Left renal pelvis (tissue), 4 donors: ENCODE measurements at places on chromosomes 12 and 14. TPM values are rescaled to one million over a fixed set of nuclear protein-coding genes. Genes with fewer than 3 reads are reported as not detected.

DNA sequence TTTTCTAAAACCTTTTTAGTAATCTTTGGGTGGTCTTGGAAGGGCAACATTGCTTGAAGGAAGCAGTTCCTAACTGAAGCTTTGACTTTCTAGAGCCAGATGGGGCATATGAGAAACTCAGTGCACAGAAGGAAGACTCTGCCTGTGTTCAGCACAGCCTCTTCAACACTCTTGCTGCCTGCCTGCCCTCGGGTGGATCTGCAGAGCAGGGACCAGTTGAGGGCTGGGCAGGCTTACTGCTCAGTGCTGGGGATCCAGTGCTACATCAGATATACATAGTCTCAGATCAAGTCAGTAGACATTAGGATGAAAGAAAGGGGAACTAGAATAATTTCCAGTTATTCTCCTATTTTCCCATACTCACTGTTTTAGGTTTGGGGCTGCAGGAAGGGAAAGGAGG, 29.5 kb upstream of the TMX1 start:
- DNase-seq = no peak

DNA sequence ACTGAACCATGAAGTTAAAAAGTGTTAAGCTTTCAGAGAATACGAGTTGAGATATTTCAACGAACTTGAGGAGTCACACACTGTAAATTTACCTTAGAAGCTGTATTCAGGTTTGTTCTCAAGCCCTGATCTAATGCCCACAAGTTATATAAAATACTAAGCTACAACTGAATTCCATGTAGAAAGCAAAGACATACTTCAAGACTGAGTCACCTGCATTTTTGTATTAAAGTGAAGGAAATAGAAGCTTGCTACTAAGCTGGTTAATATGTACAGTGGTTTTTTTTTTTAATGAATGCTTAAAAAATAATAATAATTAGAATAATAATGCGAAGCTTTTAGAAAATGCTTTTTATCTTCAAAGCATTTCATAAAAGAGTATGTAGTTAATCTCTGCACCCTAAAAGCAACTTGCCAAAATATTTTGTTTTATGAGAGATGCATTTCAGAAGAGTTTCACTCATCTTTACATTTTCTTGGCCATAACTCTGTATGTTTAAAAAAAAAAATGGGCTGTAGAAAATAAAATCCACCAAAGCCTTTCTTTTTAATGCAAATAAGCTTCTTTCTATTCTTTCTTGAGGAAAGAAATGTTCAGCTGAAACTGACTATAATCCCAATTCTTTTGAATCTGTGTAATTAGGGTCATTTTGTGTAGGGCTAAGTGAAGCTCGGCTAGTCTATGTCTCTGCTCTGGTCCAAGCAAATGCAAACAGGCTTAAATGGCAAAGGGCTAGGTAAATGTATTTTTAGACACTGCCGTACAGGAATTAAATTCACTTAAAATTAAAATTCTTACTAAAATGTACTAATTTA, 1047.5 kb upstream of the FLRT2 start:
- no peak for DNase-seq

GRCh38 chr12:117098361-117099217, 627 bp downstream of the TESC start:
- DNase-seq = no peak

- DNase-seq = no peak
Measured at GRCh38 chr14:75711796-75712211, 50.8 kb downstream of the TTLL5 start.

Gene NFATC4
- polyA plus RNA-seq = 62.1 TPM

Gene GARIN6
- polyA plus RNA-seq = not detected

DNA sequence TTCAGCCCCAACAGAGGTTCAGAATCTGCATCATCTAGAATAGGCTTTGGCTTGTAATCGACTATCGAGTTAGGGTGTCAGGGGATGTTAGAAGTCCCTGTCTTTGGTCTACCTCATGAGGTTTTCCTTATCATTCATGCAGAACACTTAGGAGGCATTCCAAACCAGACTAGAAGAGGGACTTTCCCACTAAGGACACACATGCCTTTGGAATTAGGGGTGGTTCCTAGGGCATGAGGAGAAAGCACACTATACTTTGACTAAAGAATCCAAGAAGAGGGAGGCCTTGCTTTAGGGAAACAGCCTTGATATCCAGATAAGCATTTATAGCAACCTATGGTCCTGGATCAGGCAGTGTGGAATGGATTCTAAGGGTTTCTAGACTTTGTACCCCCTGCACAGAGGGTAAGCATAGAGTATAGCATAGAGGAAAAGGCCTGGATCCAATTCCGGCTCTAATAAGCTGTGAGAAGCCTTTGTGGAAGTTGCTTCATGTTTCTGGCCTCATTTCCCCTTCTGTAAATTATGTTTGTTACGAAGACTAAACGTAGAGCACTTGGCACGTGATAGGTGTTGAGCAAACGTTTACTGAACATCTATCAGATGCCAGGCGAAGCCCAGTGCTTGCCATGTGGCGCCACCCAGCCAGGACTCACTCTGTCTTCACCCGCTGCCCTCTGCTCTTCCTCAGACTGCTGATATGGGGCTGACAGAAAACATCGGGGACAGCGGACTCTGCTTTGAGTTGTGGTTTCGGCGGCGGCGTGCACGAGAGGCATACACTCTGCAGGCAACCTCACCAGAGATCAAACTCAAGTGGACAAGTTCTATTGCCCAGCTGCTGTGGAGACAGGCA, 13.2 kb downstream of the ZNF219 start:
- no peak for DNase-seq

GRCh38 chr12:76866151-76866567, 12.7 kb downstream of the CSRP2 start:
- no peak for DNase-seq

DNA sequence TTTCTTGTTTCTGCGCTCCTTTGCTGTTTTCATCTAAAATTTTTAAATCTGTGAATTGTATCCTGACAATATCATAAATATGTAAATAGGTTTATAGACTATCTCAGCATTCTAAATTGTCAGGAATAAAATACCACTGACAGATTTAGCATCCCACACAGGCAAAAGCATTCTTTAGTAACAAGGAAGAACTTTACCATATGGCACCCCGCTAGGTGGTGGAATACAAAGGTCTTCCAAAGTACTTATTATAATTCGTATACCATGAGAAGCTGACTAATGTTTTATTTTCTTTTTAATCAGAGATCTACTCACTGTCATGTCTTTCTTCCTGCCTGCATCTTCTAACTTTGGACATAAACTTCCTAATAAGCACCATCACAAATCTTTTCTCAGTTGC, 328.8 kb upstream of the NOVA1 start:
- no peak for DNase-seq

DNA sequence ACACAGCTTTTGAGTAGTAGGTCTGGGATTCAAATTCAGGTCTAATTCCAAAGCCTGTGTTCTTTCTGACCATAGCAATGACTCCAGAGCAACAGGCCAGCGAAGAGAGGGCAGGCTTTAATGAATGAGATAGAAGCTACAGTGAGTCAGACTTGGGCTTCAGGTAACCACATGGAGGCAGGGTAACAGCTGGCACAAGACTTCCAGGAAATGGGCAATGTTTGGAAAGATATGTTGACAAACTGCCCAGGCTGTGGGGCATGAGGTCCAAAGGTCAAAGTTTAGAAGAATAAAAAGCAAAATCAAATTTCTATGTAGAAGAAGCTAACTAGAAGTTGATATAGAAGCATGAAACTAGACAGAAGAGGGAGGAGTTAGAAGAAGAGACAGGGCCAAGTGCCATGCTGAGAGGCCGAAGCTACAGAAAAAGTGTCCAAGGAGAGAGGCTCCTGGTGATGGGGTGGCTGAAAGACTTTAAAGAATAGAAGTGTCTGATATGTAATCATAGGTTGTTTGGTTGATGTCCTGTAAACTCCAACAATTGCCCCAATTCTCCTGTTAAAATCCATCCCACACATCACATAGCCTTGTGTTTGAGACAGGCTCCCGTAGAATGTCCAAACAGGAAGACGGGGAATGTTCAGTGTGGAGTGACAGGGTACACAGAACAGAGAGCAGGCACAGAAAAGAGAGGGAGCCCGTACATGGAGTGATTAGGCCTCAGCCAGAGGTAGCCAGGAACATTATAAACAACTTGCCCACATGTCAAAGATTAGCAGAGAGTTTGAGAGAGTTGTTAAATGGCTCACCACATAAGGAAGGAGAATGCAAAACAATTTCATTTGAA, 384.7 kb downstream of the CCDC91 start:
- no peak for DNase-seq

GRCh38 chr12:71415336-71416231, 24.0 kb upstream of the LGR5 start:
- peak; percentile 39 for DNase-seq

DNA sequence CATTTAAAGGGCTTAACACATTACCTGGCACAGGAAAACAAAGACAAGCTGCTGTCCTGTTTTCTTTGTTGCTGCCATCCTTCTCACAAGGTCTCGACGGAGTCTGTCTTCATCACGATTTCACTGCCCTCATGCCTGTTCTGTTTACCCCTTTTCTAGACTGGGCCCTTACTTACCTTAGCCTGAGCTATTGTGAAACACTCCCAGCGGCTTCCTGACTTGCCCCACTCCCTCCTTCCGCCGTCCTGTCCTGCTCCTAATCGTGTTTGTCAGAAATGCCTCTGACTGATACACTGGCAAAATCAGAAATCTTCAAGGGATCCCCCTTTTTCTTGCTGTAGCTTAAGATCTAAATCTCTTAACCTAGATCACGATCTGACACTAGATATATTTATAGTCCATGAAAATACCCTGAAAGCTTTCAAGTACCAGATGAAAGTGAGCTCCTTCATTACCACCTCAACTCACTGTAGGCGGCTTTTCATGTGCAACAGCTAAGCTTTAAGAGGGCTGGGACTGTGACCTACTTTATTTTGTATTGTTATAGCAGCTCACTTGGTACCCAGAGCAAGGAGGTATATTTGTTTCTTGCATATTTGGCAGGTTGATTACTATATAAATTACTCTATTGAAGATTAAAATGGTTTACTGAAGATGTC, 32.1 kb downstream of the TECPR2 start:
- no peak for DNase-seq

GRCh38 chr14:37599507-37600368, 4.3 kb downstream of the TTC6 start:
- no peak for DNase-seq

DNA sequence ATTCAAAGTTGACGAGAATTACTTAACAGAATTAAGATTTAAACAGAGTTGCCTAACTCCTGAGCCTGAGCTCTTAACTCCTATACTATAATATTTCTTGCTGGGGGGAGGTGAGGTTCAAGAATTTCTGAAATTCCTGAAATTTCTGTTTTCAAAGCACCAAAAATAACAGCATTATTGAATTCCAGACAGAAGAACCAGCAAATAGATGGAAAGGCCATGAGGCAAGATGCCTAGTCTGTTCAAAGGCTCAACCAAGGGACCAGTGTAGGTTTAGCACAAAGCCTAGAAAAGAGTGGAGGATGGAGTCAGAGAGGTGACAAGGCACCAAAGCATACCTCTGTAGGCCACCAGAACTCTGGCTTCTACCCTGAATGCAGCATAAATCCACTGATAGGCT, 76.4 kb downstream of the PPP1R12A start:
- DNase-seq = no peak

DNA sequence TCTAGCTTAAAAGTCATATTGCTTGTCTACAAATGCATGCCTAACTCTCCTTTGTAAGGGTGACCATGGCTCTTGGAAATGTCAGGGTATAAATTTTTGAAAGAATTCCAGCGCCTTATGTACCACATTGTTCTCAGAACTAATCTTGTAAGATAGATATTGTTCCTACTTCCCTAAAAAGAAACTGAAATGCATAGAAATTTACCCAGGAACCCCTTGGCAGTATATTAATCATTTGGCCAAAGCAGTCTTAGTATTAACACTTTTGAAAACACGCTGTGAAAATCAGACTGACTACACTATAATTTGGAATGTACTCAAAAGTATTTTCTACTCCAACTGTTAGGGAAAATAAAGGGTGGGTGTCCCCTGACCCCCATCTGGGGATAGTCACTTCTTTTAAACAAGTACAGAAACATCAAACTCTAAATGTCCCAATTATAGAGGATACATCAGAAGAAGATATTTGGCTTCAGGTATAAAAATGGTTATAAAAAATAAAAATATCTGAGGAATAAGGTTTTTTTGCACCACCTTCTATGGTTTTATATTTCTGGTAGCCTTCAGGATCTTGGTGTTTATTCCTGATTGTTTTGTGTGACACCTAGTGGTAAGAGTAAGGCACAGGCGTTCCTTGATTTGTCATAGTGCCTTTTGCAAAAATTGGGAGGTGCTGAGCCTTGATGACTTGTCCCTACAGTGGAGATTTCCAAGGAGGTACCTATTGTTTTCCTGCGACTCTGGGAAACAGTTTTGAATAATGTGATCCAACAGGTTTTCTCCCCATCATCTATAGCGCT, 2.2 kb upstream of the NFKBIA start:
- no peak for DNase-seq

DNA sequence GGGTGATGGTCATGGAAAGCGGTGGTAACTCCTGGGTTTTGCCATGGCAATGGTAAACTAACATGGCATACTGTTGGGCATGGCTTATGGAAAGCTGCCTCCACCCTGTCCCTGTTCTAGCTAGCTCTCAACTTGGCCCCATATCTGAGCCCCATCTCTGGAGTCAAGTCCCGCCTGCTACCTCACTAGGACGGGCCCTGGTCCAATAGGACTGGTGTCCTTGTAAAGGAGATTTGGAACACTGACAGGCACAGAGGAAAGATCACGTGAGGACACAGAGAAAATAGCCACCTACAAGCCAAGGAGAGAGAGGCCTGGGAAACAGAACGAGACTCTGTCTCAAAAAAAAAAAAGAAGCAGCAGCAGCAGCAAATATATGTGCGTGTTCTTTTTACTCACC, 59.8 kb downstream of the RNFT2 start:
- DNase-seq = no peak
